NCI-H524 (cell line): ENCODE measurements at places on chromosomes 2 and 18.

GRCh38 chr2:85037622-85038021 lies 66.7 kb downstream of the KCMF1 start:
- DNase-seq, result no peak

DNA sequence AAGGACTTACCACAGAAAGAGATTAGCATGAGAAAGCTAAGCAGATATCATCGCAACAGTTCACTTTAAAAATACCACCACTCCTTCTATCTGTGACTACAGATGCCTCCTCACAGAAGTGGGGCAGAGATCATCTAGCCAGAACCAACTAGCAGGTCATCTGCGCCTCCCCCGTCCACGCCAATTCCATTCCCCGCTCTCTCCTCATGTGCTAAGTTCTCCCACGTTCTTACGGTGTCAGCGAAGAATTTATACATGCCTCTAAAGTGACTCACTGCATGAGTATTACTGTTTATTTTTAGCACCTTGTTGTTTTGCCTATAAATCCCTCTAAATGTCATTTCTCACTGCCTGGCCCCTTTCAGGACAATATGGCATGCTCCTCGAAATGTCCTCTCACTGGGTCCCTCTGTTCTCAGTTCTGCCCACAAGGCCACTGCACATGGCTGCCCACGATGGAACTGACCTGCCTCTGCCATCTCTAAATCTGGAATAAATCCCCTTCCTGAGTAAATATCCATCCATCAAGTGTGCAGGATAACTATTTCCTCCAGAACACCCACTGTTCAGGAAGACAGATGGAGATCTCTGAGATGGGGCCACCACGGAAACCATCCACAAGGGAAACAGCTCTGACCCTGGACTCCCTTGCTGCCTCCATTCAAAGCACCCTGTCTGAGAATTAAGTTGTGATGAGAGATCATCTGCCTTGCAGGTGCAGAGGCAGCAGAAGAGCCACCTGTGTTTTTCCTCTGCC lies 137.7 kb downstream of the IRS1 start:
- no peak for DNase-seq

GRCh38 chr2:70616168-70616694 lies 62.6 kb upstream of the TGFA start:
- DNase-seq, result no peak

DNA sequence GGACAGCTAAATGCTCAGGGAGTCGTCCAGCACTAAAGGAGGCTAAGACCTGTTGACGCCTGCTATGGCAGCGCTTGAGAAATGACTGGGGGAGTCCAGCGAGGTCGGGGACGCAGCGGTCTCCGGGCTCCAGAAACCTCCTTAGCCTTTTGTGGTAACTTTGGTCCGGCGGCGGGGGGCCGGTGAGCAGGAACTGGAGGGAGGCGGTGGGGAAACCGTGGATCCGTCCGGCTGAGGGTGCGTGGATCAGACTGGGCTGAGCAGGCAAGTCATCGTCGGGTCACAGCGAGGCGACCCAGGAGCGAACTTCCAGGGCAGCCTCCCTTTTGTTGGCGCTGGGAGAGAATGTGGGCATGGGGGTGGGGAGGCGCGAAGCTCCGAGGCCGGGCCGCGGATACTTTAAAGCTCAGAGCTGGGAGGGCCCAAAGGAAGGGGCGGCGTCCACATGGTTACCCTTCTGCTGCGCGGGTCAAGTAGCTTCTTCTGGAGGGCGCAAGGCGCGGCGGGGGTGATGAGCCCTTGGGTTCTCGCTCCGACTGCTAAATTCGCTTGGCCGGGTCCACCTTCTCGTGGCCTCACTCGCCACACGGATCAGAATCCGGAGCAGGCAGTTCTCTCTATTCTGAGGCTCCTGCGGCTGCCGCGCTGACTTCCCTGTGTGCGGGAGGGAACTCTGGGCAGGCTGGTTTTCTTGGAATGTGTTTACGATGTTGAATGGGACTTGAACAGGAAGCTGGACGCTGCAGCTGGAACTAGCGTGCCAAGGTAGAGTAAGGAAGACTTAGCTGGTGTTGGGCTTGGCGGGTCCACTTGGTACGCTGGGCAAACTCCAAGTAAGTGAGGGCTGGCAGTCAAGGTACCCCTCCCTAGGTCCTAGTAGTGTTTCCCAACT lies 920 bp downstream of the GULP1 start:
- peak; percentile 63 for DNase-seq

DNA sequence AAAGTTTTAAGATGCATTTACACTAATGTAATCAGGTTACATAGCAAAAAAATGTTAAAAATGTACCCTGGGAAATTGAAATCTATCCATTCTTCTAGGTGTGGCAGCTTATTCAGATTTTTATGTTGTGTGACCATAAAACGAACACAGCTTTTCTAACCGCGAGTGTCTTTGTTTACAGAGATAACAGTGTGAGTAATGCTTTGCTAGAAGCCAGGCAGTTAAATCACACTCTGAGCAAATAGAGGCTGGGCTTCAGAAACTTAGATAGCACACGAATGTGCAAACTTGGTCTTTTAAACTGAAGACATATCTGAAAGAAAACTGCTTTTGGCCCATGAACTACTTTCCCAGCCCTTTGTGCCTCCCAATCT lies 116.1 kb downstream of the SPTBN1 start:
- no peak for DNase-seq
